B cell (primary cell): ENCODE measurements at places on chromosomes 11 and 22. TPM values are rescaled to one million over a fixed set of nuclear protein-coding genes. Genes with fewer than 3 reads are reported as not detected.

GRCh38 chr11:11965656-11966353, 42.6 kb downstream of the DKK3 start:
- no peak for DNase-seq

DNA sequence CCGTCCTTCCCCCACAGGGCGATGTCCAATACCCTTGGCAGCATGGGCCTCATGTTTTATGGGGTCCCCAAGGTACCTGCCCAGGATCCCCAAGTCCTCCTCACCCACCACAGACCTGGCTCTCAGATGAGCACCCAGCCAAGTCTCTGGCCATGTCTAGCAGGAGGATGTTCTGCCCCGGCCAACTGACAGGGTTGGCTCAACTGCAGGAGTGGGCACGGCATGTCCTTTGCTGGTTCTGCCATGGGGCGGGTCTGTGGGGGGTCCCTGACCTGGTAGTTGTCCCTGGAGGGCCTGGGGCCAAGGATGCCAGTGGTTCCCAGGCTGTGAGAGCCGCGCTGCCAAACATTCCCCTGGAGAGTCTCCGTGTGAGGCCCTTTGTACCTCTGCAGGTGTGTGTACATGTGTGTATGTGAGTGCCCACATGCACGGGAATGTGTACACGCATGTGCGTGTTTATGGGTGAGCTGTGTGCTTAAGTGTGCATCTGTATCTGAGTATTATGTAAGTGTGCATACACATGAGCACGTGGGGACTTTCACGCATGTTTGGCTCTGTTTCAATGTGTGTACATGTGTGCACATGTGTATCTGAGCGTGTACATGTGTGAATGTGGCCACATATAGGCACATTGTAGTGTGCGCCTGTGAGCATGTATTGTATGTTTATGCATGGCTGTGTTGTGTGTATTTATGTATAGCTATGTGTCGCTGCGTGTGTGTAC, 85.5 kb downstream of the KCNQ1 start:
- DNase-seq, result no peak

- DNase-seq, result no peak
Measured at GRCh38 chr11:46348566-46349401, 1.5 kb downstream of the DGKZ start.

- no peak for DNase-seq
Measured at GRCh38 chr11:134528453-134528852, 116.4 kb upstream of the B3GAT1 start.

DNA sequence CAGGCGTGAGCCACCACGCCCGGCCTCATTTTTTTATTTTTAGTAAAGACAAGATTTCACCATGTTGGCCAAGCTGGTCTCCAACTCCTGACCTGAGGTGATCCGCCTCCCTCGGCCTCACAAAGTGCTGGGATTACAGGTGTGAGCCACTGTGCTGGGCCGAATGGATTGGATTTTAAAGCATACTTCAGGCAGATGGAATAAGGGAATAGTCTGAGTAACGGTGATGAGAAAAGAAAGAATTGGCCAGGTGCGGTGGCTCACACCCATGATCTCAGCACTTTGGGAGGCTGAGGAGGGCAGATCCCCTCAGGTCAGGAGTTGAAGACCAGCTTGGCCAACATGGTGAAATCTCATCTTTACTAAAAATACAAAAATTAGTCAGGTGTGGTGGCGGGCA, 2.1 kb upstream of the CBL start:
- no peak for DNase-seq

GRCh38 chr11:39990421-39990831, 1469.0 kb downstream of the LRRC4C start:
- DNase-seq, result no peak

DNA sequence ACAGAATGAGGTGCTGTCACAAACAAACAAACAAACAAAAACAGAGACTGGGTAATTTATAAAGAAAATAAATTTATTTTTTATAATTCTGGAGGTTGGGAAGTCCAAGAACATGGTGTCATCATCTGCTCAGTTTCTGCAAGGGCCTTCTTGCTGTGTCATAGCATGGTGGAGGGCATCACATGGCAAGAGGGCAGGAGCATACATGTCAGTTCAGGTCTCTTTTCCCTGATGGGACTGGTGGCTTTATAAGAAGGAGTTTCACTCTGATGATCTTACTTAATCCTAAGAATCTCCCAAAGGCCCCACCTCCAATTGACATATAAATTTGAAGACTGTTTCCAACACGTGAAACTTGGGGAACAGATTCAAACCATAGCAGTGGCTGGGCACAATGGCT, 135.7 kb downstream of the NECTIN1 start:
- DNase-seq, result no peak

GRCh38 chr11:72617080-72617762, 57.0 kb downstream of the PDE2A start:
- no peak for DNase-seq

LBHD1 gene
- 19.3 and 23.3 TPM in 2 replicates for polyA plus RNA-seq

CSF2RB gene
- 22.0 and 30.4 TPM in 2 replicates for polyA plus RNA-seq
